ENCODE measurements at places on chromosomes 4 and X.

DNA sequence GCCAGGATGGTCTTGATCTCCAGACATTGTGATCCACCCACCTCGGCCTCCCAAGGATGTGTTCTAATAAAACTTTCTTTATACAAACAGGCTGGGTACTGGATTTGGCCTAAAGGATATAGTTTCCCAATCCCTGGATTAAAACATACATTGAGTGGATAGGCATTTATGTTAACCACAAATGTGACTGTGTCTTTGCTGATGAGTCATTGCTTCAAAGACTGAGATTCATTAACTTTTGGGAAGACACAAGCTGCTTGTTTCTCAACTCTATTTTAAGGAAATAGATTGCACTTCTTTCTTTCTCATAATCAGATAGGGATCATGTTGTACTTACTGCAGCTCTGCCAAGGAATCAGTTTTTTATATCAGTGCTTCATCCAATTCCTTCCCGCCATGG lies 131.3 kb upstream of the AGA start:
- DNase-seq: no peak

DNA sequence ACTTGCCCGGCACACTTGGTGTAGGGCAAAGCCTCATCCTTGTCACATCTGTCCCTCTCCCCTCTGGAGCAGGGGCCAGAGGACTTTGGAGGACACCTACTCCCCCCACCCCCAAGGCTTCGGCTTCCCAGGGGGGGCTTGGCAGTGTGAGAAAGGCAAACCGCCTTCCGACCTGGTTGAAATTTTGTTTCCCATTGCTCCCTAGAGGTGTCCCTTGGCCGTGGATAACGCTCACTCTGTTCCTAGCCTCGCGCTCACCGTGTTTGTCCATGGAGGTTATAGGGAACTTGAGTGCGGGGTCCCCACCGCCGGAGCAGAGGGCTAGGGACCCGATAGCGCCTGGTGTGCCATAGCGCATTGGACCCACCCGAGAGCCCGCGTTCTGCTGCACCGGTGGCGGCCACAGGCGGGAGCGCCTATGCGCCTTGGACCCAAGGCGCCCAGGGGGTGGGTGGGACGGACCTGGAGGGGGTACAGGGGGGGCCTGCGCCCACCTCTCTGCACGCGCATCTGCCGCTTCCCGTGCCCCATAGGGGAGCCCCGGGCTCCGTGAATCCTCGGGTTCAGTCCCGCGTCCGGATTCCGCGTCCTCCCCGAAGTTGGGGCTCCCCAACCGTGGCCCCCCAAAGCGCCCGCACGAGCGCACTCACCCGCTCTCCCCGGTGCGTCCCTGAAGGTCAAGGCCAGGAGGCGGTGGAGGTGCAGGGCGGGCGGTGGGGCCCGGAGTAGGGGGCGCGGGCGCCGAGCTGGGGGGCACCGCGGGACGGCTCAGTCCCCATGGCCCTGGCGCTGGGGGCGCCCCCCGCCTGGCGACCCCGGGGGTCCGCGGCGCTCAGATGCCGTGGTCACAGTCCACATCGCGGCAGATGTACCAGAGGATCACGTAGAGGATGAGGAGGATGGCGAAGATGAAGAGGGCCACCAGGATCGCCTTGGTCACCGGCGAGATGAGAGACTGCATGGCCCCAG lies 82.7 kb upstream of the DHRSX start:
- no peak for DNase-seq

GRCh38 chr4:47786958-47787370 lies 50.9 kb downstream of the CORIN start:
- no peak for DNase-seq

GRCh38 chr4:29711226-29711625 lies 1008.9 kb upstream of the PCDH7 start:
- DNase-seq: no peak

- no peak for DNase-seq
Measured at GRCh38 chr4:169418846-169419245, 148.1 kb upstream of the SH3RF1 start.

- DNase-seq: no peak
Measured at GRCh38 chr4:86582410-86582809, 11.7 kb upstream of the PTPN13 start.

- DNase-seq: no peak
Measured at GRCh38 chrX:47776292-47777006, 60.3 kb upstream of the ZNF81 start.

DNA sequence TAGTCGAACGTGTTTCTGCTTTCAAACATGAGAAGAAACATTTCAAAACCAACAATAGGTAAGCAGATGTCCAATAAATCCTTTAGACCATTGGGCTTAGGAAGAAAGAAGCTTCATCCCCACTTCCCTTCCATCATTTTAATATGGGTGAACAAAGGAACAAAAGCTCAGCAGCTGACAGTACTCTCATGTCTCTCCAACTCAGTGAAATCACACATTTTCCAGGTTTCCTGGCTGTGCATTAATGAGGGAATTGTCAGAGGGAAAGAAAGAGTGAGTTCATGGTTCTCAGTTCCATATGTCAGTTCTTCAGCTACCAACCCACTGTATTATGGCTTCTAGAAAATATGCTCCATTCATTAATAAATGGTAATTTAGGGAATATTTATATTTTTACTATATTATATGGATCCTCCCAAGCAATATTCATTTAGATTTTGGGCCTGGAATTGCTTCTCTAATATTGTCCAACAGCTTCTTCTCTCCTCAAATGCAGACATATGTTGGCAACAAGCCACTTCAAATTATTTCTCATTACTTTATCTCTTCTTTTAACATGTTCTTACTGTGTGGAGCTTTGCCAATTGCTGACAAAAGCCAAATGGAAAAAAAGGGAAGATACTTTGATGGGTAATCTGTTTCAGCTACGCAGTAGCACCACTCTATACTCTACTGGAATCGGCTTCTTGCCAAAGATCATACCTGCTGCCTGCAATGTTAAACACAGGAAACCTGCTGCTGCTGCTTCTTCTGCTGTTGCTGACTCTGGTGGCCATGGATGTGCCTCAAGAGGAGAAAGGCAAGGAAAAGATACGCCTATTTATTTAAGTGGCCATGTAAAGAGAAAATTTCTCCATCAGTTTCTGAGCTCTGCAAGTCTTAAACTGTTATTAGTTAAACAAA lies 1757.6 kb downstream of the ARAP2 start:
- no peak for DNase-seq

- no peak for DNase-seq
Measured at GRCh38 chrX:63514569-63515080, 163.5 kb upstream of the SPIN4 start.

GRCh38 chrX:66728818-66729271 lies 90.0 kb upstream of the EDA2R start:
- DNase-seq: no peak

DNA sequence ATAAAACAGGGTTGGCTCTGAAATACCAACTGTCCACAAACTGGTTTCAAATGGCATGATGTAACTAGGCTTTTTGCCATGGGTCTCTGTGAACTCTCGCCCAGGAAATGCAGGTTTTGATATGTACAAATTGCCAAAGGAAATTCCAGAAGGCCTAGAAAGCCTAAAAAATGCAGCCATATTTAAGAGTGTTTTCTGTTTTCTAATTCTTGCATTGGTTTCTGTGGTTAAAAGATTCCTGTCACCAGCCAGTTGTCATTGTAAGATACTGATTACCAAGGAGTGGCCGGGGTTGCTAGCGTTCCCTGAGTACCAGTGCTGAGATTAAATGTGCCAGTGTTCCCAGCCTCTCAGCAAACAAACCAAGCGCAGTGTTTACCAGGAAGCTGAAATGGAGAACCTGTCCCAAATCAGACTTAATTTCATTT lies 53.9 kb upstream of the SORBS2 start:
- no peak for DNase-seq

- no peak for DNase-seq
Measured at GRCh38 chr4:119657111-119657611, 28.6 kb upstream of the PDE5A start.

- no peak for DNase-seq
Measured at GRCh38 chr4:100906973-100907372, 389.2 kb upstream of the EMCN start.

DNA sequence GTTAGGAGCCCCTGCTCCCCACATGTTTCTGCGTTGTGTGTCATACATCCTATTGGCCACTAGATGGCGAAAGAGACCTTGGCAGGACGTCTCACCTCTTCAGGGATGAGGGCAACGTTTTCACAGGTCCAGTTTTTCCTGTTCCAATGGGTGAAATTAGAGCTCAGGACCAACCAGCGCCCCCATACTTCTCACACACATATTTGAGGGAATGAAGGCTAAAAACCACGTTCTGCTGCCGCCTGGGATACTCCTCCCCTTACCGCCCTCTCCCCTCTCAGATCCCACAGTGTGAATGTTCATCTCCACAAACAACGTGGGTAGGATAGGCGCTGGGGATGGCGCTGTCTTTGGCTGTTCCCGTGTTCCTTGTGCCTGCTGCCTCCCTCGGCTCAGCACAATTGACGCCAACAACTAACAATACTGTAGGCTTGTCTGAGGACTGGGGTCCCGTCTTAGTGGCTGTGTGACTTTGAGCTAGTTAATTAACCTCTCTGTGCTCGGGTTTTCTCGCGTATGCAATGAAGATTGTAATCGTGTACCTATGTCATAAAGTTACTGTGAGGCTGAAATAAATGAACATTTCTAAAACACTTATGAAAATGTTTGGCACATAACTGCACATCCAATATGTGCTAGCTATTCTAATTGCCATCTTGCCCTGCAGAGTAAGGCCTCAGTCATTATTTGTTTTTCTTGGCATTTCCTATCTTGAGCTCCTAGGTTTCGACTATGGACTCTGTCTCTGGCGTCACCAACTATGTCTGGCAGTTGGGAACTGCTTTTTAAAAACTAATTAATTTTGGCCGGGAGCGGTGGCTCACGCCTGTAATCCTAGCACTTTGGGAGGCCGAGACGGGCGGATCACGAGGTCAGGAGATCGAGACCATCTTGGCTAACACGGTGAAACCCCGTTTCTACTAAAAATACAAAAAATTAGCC lies 181.3 kb upstream of the STK26 start:
- DNase-seq: no peak

DNA sequence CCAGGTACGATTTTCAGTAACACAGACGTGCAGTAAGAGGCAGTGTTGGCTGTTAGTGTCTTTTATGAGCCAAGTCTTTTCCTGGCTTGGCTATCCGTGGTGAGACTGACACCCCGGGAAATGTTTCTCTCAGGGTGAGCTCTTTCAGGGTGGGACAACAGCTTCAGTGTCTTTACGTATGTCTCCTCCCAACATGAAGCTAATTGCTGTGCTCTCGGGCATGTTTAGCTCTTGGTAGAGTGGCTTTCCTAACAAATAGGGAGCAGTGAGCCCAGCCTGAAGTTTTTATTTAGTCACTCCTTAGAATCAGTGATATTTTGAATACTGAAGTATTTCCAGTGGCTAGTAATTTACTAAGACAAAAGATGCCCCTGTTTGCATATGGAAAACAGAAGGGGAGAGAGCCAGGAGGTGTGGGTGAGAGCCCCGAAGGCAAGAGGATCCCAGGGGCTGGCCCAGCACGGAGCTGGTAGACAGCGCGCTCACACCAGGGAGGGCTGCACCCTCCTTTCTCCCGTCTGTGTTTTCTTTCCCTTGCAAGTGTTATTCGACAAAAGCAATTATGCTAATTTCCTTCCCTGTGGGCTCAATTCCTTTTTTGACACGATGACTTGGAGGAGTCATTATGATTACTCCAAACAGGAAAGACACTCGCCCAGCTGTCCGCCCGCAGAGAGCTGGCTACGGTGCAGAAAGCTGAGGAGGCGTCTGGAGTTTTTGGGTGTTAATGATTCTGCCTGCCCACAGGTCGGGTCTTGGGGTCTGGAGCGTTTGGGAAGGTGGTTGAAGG lies 47.7 kb downstream of the PDGFRA start:
- DNase-seq: no peak

DNA sequence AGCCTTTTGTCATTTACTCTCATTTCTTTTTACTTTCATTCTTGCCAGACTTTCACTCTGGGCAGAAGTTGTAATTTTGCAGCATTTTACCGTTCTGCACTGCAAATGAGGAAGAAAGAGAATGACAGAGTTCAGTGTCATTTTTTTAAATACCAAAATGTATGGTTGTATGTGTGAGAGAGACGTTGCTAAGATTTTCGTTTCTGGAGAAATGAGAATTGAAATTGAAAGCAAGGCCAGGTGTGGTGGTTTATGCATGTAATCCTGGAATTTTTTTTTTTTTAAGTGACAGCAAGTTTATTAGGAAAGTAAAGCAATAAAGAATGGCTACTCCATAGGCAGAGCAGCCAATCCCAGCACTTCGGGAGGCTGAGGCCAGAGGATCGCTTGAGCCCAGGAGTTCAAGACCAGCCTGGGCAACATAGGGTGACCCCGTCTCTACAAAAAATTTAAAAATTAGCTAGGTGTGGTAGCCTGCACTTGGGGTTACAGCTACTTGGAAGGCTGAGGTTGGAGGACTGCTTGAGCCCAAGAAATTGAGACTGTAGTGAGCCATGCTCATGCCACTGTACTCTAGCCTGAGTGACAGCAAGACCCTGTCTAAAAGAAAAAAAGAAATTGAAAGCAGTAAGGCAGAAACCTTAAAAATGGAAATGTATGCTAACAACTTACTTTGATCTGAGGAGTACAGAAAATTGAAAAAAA lies 12.9 kb downstream of the DCK start:
- no peak for DNase-seq

DNA sequence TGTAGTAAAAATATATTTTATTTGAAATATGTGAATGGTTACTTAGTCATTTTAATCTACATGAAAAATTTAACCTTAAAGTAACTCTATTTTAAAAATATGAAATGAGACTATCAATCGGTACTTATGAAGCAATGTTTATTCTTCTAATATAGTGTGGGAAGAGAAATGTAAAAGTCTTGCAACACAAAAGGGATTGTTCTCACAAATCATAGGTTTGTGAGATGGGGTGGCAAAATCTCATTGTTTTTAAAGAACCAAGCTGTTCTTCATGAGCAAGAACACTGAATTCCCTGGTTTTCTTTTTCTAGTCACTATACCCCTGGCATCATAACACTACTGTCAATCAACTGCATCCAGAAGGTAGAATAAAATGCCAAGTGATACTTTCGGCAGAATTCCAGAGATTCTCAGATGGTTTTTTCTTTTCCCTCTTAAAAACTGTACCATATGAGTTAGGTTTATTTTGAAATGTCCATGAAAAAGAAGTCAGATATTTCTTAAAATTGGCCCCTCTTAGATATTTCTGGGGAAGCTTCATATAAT lies 52.2 kb downstream of the SNCA start:
- DNase-seq: no peak

- no peak for DNase-seq
Measured at GRCh38 chrX:10104958-10105658, 51.7 kb upstream of the CLCN4 start.

GRCh38 chr4:75698162-75698962 lies 25.2 kb upstream of the G3BP2 start:
- no peak for DNase-seq

DNA sequence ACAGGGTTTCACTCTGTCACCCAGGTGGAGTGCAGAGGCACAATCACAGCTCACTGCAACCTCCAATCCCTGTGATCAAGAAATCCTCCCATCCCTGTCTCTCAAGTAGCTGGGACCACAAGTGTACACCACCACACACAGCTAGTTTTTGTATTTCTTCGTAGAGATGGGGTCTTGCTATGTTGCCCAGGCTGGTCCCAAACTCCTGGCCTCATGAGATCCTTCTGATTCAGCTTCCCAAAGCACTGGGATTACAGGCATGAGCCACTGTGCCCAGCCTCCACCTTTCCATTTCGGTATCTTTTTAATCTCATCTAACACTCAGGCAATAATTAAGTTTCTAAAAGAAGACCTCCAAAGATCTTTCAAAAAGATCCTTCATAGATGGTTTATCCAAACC lies 22.9 kb downstream of the ADGRA3 start:
- no peak for DNase-seq

GRCh38 chr4:178481564-178481963 lies 1039.3 kb upstream of the AGA start:
- DNase-seq: no peak

- DNase-seq: no peak
Measured at GRCh38 chr4:10093801-10094552, 22.6 kb downstream of the WDR1 start.

Data from cortex of kidney (tissue), 1 donor.